RPMI7951 (cell line): ENCODE measurements at places on chromosomes 4 and X. TPM values are rescaled to one million over a fixed set of nuclear protein-coding genes. Genes with fewer than 3 reads are reported as not detected.
A peak's percentile ranks its signal among the peaks of the same experiment; 100 is the strongest.

The SEPTIN6 gene
- total RNA-seq = 9.7 and 10.3 TPM in 2 replicates

- peak; percentile 56 for DNase-seq
Observed at GRCh38 chrX:107940095-107940494, 42.1 kb downstream of the TEX13B start.

The FAT1 gene
- total RNA-seq = 92.8 and 111 TPM in 2 replicates

GRCh38 chr4:33746979-33747378, 2497.3 kb downstream of the ARAP2 start:
- DNase-seq = no peak

The USP51 gene
- 0.49 and 1.1 TPM in 2 replicates for total RNA-seq

The USP17L17 gene
- total RNA-seq = not detected in 2 replicates

DNA sequence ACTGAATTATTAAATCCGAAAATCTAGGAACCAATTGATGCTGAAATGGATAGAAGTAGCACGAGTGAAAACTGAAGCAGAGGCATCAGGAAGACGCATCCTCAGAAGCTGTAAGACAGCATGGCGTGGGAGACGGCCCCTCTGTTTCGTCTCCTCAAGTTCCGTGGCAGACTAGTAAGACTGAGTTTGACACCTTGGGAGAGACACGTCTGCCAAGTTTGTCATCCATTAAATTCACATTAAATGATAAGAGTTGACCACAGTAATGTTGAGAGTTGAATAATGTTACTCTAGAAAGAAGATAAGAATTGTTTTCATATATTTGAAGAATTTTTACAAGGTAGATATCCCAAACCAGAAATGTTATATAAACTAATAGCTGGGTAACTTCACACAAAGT, 736.1 kb upstream of the FRG1 start:
- no peak for DNase-seq

The UXT gene
- 372 and 401 TPM in 2 replicates for total RNA-seq

DNA sequence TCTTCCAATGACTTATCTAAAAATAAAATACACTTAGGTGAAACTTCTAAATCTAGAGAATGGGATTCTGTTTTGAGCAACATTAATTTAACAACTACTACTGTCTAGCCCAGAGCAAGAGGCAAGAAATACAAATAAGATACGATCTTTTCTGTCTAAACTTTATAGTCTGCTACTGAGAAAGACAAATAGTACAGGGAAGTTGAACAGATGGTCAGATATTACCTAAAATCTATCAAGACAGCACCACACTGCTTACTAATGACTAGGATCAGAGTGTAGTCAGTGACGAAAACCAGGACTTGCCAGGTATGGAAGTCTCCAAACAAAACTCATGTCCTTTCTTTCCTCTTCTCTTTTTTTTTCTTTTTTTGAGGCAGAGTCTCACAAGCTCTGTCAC, 7.1 kb downstream of the FAM13A start:
- no peak for DNase-seq

The PNMA6A gene
- total RNA-seq = 0.10 and 0.12 TPM in 2 replicates

DNA sequence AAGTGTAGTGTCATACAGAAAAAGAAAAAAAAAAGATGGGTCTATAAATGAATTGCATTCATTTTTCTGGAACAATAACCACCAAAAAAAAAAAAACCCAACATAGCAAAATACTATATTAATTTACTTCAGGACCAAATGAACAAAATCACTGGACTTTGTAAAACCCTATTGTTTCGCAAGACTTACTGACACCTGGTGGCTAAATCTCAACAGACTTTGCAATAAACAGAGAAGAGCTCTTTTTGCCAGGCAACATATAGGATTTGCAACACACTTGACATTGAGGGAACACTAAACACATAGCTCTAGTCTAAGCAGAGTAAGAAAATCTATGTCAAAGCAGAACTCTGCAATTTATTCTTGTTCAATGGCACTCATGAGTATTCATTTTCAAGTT, 990.2 kb downstream of the STPG2 start:
- no peak for DNase-seq

GRCh38 chr4:148842843-148843242, 400.6 kb upstream of the NR3C2 start:
- DNase-seq = no peak

- no peak for DNase-seq
Observed at GRCh38 chr4:48224606-48225005, 45.0 kb downstream of the TEC start.

- no peak for DNase-seq
Observed at GRCh38 chr4:140168474-140168873, 14.5 kb upstream of the MAML3 start.

The KLF8 gene
- 2.2 and 3.4 TPM in 2 replicates for total RNA-seq

The CNGA1 gene
- total RNA-seq = not detected in 2 replicates

The NPNT gene
- total RNA-seq = not detected in 2 replicates

DNA sequence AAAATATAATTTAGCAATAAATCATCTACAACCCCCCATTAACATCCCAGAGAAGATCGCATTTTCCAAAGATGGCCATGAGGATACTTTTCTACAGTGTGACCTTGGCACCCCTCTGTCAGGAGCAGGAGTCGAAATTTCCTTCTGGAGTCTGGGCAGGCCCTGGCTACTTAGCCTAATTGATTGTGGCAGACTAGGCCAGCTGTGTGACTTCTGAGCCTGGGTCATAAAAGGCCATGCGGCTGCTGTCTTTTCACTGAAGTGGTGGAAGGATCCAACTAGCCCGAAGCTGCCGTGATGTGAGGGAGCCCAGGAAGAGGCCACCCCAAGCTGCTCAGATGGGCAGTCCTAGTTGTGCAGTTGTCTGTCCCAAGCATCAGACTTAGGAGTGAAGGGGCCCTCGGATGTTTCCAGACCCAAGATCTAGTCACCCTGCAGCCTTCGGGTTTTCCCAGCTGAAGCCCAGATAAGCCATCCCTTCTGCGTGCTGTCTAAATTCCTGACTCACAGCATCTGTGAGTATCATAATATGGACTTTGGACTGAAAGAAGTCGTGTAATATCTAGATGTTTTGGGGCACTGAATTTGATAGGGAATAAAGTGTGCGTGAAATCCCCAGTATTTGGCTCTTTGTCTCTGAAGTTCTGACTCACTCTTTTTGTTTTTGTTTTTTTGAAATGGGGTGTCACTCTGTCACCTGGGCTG, 21.0 kb downstream of the PDK3 start:
- DNase-seq = no peak

GRCh38 chrX:101482296-101482695, 3.0 kb upstream of the ARMCX4 start:
- no peak for DNase-seq

- peak; percentile 85 for DNase-seq
Observed at GRCh38 chrX:73577361-73577760, 14.4 kb downstream of the CHIC1 start.
